Left kidney (tissue), 8 donors: ENCODE measurements at places on chromosomes 1 and 21. TPM values are rescaled to one million over a fixed set of nuclear protein-coding genes. Genes with fewer than 3 reads are reported as not detected.

CNIH3 gene
- polyA plus RNA-seq, result 10.5 TPM

OPRD1 gene
- 0.52 TPM for polyA plus RNA-seq

DNA sequence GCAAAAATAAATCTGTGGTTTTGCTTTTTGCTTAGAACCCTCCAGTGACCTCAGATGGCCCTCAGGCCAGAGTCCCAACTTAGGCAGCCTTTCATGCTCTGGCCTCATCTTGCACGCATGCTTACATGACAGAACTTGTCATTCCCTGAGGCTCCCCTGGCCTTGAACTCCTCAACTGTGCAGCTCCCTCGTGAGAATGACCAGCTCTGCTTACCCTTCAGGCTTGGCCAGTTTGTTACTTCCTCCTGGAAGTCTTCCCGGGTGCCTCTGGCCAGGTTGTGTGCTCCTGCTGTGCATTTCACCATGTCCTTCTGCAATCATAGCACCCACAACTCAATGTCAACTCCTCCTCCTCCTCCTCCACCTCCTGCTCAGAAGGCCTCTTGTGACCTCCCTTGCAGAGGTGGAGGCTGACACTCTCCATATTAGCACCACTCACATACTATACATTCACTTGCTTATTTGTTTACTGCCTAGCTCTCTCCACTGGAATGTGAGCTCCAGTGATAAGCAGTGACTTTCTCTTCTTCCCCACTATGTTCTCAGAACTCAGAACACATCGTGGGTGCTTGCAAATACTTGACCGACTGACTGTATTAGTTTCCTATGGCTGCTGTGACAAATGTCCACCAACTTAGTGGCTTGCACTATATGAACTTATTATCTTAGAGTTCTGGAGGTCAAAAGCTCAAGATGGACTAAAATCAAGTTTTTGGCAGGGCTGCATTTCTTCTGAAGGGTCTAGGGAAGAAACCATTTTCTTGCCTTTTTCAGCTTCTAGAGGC, 41.9 kb downstream of the RCSD1 start:
- DNase-seq, result no peak

GRCh38 chr1:2833454-2834145, 32.1 kb upstream of the TTC34 start:
- no peak for DNase-seq

TAS1R3 gene
- polyA plus RNA-seq, result 0.37 TPM

SYTL1 gene
- 7.6 TPM for polyA plus RNA-seq

- DNase-seq, result no peak
These were observed 6.4 kb upstream of the LDLRAD1 start for GRCh38 chr1:54024358-54024757.

DNA sequence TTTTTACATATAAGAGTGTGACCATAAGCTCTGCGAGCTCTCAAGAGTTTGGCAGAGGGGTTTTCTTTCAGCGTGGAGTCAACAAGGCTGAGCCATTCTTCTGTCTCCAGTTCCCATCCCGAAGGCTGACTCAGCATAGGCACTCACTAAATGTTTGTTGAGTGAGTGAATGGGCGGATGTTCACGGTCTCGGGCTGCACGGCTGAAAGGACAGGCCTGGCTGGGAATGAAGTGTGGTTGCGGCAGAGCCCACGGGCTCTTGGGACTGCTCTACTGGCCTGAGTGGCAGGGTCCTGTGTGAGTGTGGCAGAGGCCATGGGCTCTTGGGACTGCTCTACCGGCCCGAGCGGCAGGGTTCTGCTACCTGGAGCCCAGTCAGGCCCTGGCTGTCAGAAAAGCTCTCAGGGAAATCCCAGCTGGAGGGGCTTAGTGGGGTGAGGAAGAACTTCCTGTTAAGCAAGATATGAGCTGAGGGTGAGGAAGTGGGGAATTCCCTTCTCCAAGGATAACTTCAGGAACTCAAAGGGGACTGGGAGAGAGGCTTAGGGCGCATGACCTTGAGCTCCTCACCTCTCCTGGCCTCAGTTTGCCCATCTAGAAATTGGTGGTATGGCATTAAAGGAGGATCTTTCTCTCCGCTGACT, 56.6 kb upstream of the C1orf174 start:
- DNase-seq, result no peak

- peak; percentile 77 for DNase-seq
These were observed 48.5 kb upstream of the SLC25A33 start for GRCh38 chr1:9490605-9491339.

GRCh38 chr1:192489047-192489446, 86.5 kb upstream of the RGS1 start:
- DNase-seq, result peak; percentile 26

NBPF6 gene
- not detected for polyA plus RNA-seq

MCOLN2 gene
- 1.5 TPM for polyA plus RNA-seq

KCNT2 gene
- polyA plus RNA-seq, result 12.5 TPM

DNA sequence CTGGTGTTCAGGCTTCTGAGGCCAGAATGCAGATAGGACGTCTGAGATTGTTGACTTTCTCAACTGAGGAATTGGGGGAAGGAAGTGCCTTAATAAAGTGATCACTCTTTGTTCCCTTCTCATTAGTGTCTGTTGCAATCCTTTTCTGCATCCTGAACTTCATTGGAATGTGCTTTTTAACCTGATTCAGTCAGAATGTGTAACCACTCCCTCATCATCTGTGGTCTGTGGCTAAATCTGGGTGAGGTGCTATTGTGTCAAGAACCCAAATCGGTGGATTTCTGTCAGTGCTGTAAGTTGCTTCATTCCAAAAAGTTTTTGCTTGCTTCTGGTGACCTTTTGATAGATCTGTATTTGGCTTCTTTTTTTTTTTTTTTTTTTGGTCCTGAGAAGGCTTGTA, 38.2 kb downstream of the ARID1A start:
- DNase-seq, result no peak
